ENCODE measurements at places on chromosomes 11 and 22.
A peak's percentile ranks its signal among the peaks of the same experiment; 100 is the strongest.

- DNase-seq = no peak
Observed at GRCh38 chr22:47816121-47816862, 1053.8 kb downstream of the TBC1D22A start.

GRCh38 chr11:86220653-86221052, 23.9 kb upstream of the EED start:
- DNase-seq = no peak

DNA sequence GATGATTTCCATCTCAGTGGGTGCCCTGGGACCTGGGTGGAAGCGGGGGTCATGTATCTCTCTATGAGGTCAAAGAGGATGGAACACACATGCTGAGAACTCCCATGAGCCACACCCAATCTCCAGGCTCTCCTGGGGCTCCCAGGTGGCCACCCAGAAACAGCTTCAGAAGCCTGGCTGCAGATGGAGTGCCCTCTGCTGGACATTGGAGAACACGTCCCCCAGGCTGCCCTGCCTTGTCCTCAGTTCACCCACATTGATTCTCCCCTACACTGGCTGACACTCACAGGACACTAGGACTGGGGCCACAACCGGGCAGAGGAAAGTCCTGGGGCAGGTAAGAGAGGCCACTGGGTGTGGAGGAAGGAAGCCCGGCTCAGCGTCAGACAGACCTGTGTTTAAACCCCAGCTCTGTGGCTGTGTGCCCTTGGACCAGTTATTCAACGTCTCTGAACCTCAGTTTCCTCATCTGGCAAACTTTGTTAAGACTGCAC, 4.5 kb upstream of the NOL12 start:
- peak; percentile 80 for DNase-seq

DNA sequence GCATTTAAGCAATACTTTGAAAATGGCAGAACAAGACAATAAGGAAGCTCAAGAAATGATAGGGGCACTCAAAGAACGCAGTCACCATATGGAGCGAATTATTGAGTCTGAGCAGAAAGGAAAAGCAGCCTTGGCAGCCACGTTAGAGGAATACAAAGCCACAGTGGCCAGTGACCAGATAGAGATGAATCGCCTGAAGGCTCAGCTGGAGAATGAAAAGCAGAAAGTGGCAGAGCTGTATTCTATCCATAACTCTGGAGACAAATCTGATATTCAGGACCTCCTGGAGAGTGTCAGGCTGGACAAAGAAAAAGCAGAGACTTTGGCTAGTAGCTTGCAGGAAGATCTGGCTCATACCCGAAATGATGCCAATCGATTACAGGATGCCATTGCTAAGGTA, 51.9 kb downstream of the SPECC1L start:
- no peak for DNase-seq

- DNase-seq = no peak
Observed at GRCh38 chr11:63889344-63889743, 27.6 kb downstream of the RCOR2 start.

DNA sequence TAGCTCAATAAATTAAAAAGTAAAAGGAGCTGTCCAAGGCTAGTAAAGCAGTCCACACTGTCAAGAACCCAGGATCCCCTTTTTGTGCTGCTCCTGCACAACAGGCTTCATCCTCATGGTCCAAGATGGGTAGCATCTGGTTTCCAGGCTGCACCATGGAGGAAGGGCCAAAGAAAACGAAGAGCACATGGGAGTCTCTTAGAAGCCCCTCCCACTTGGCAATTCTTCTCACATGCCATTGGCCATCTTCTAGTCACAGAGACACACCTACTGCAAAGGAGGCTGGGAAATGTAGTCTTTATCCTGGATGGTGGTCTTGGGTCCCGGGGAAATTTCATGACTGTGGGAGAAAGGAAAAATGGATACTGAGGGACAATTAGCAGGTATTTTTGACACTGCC, 37.8 kb downstream of the PRR5L start:
- no peak for DNase-seq

- DNase-seq = no peak
Observed at GRCh38 chr11:19912958-19913892, 200.6 kb downstream of the NAV2 start.

- DNase-seq = no peak
Observed at GRCh38 chr11:11966354-11966741, 42.1 kb downstream of the DKK3 start.

- DNase-seq = peak; percentile 31
Observed at GRCh38 chr11:59857439-59858434, 8.6 kb downstream of the TCN1 start.

DNA sequence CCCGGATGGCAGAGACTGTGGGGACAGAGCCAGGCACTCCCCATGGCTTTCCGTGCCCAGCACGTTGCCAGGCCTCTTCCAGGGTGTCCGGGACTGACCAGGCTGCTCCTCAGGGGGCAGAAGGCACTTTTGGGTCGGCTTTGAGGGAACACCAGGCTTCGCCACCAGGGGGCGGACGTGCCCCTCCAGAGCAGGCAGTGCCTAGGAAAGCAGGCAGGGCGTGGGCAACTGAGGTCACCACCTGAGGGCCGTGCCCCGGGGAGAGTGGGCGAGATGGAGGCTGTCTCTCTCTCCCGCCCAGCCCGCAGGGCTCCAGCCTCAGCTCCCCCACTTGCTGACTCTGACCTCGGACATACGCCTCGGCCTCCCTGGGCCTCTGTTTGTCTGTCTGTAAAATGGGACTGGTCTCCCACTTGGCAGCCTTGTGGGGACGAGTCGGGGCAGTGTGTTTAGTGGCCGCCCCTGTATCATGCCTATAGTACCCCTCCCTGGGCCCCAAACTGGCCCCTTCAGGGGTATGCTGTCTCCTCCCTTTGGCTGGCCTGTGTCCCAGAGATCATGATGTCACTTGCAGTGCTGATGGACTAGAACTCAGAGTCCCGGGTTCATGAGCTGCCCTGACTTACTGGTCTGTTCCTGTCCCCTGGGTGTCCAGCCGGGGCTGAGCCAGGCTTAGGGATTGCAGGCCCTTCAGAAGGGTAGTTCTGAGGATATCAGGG, 4.4 kb upstream of the PRR5 start:
- peak; percentile 83 for DNase-seq

DNA sequence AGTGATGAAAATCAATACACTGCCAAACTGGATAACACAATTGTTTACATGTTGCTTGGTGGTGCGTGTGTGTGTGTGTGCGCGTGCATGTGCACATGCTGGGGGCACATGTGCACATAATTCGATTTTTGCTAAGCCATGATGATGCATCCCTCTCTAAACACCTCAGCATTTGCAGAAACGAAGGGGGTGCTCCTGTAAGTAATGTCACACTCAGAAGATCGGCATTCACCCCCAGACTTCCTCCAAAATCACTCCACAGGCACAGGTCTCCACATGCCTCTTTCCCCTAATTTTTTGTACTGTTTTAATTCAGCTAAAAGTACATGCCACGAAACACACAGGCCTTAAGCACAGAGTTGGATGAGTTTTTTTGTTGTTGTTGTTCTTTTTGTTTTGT, 341.5 kb downstream of the SHANK2 start:
- no peak for DNase-seq

DNA sequence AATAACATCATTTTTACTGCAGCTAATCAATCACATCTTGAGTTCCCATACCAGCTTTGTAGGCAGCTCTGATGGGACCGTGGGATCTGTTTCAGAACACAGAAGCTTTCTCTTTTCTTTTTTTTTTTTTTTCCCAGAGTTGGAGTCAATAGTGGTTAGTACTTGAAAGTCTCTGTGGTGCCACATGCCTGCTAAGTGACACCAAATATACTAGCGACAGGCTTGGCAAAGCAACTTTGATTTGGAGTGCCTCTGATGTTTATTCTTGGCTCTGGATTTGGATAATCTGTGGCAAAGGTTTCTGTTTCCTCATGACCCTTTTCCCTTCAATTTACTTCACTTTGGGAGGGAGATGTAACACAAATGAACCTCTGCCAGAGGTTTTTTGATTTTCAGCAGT, 681.4 kb upstream of the TENM4 start:
- no peak for DNase-seq

- DNase-seq = no peak
Observed at GRCh38 chr11:45483416-45483815, 182.0 kb downstream of the CHST1 start.

DNA sequence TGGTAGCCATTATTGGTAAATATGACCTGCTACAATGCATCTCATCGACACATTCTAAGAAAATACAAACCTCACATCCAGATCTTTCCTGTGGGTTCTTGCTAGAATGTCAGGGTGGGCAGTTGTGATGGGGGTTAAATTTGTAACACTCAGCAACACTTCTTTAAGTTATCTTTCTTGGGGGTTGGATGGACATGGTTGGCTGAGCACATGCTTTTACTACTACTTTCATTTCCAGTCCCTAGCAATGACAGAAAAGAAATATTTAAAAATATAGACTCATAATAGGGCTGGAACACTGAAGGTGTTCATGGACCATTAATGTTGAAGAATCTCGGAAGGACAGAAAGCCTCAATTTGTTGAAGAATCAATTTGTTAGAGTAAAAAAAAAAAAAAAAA, 57.6 kb downstream of the APOL3 start:
- DNase-seq = no peak

DNA sequence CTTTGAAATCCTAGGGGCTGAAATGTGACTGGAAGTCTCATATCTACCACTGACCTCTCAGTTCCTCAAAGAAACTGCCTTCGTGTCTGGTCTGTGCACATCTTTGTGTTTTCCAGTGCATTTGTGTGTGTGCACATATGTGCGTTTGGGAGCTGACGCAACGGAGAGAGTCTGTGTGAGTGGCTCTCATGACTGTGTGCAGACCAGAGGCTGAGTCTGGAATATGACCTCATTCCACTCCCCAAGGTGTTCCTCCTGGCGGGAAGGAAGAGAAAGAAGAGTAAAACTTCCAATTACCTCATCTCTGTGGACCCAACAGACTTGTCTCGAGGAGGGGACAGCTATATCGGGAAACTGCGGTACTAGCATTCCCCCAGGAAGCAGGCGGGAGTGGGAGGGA, 16.5 kb downstream of the TUB start:
- DNase-seq = no peak

GRCh38 chr11:18063125-18063524, 17.1 kb upstream of the TPH1 start:
- no peak for DNase-seq

DNA sequence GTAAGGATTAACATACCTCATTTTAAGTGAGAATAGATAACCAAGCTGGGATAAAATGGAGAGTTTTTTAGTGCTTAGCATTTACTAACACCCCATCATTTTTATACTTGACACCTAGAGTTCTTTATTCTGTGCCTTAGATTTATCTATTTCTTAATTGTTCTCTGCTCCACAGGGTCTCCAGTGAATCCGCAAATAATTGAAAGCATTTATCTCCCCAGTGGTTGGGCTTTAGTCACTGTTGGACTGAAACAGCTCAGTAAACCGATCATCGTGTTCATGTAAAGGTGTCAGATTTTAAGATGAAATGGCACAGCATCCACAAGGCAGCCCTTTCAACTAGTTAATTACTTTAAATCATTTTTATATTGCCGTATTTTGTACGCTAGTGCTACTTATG, 17.8 kb upstream of the GRIA4 start:
- DNase-seq = no peak

DNA sequence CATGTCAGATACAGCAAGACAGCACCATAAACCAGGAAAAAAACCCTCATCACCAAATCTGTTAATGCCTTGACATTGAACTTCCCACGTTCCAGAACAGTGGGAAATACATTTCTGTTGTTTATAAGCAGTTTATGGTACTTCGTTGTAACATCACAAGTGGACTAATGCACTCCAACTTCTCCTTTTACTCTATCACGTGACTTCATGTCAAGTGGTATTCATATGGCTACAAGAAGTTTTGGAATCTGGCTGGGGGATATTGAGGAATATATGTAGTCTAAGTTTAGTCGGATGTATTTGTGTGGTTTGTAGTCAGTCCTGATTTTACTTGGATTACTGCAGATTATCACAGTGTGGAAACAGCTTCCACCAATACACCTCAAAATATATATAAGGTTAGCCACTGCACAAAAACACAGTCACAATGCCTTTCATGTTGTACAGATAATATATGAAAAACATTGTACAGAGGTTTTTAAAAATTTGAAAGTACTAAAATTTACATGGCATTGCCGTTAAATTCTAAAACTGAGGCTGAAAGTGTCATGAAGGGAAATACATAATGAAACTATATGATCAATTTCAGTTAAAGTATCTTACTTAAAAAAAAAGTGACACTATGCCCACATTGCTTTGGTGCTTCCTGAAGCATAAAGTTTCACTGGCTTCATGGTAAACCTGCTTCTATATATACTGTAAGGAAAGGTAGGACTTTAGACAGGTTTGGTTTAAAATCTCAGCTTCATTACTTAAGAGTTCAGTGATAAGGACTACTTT, 134.1 kb downstream of the CASP12 start:
- DNase-seq = no peak

DNA sequence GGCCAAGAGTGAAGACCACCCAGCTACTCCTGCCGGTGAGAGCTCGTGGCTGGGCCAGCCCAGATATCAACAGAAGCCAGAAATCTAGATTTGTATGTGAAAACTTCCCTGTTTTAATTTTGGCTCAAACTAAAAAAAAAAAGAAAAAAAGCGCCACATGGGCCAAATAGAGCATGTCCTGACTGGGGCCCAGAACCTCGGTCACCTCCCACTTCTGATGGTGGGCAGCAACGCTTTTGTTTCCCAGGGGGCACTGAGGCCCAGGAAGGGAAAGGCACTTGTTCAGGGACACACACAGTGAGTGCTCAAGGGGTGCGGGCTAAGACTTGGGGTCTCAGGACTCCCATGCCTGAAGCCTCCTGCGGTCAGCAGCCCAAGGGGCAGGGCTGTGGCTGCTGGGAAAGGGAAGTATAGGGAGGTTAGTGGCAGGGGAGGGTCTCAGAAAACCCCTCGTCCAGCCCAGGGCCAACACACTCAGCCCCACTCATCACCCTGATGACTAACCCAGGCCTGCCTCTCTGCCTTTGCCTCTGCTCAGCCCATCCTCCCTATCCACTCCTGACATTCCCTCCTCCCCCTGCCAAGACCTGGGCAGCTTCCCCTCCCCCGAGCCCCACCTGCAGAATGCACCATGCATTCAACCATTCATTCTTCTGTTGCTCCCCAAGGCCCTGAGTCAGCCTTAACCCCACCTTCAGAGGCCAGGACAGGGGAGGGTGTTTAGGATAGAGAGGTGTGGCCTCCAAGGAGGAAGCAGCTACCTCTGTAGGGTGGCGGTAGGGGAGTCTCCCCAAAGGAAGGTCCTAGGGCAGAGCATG, 30.0 kb upstream of the TCF20 start:
- DNase-seq = peak; percentile 50

DNA sequence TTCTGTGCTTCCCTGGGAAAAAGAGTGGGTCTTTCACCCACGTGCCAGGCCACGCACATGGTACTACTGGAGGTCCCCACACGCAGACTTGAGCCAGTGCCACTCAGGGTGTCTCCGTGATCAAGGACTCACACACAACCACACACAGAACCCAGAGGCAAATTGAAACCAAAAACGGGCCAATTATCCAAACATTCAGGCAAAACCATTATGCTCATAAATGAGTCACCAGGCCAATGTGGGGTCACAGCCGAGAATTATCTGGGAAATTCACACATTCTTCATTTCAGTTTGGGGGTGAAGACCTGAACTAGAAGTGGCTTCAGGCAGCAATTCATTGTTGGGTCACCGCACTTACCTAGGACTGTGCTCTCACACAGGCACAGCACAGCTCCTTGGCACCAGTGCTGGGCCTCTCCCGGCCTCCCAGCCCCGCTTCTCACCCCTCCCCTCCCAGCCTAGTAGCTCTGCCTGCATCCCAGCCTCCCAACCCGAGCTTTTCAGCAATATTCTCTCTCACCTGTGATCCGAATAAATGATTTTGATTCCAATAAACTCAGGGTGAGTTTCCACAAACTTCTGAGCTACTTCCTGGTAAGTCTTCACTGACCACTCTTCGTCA, 28.0 kb downstream of the ADA2 start:
- DNase-seq = no peak

GRCh38 chr11:45560913-45561281, 104.5 kb downstream of the CHST1 start:
- DNase-seq = no peak

All from CD4-positive, alpha-beta T cell treated with Interleukin-1 beta for 1 hour (primary cell).